ENCODE measurements at places on chromosomes 11 and 22. TPM values are rescaled to one million over a fixed set of nuclear protein-coding genes. Genes with fewer than 3 reads are reported as not detected.

UPB1 gene
- total RNA-seq = 0.05 TPM

- H3K27me3 ChIP-seq = no peaks in the 10 kb centered on the region
- H3K4me3 ChIP-seq = no peak overlapping the region
- no peaks in the 10 kb centered on the region for H3K36me3 ChIP-seq
- DNase-seq = no peak
Observed at GRCh38 chr11:18144243-18144642, 11.9 kb downstream of the MRGPRX3 start.

GRCh38 chr11:78893996-78894395 is 319.3 kb upstream of the NARS2 start:
- H3K27ac ChIP-seq = no peak overlapping the region
- H3K4me1 ChIP-seq = no peaks in the 10 kb centered on the region
- DNase-seq = no peak
- no peaks in the 10 kb centered on the region for H3K27me3 ChIP-seq
- H3K4me3 ChIP-seq = no peak overlapping the region
- H3K36me3 ChIP-seq = no peaks in the 10 kb centered on the region

- no peaks in the 10 kb centered on the region for H3K36me3 ChIP-seq
- no peak overlapping the region for H3K4me3 ChIP-seq
- H3K27me3 ChIP-seq = no peaks in the 10 kb centered on the region
- no peaks in the 10 kb centered on the region for H3K4me1 ChIP-seq
- DNase-seq = no peak
- no peak overlapping the region for H3K27ac ChIP-seq
Observed at GRCh38 chr11:58801302-58801701, 43.2 kb downstream of the GLYATL2 start.

DNA sequence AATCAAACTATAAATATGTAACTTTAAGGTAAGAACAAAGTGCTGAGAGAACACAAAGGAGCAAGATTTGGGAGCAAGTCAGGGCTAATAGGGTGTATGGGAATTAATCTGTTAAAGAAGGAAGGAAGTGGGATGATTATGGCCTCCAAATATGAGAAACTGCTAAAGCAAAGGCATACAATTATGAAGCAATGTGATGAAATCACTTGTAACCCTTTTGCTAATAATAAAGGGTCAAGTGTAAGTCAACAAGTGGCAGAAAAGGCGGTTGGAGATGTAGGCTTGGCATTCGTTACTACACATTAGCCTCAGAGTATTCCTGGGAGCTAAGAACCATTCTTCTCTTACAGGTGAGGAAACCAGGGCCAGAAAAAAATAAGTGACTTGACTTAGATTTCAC is 1002.3 kb upstream of the TENM4 start:
- no peaks in the 10 kb centered on the region for H3K36me3 ChIP-seq
- H3K27ac ChIP-seq = no peak overlapping the region
- DNase-seq = no peak
- H3K4me3 ChIP-seq = no peak overlapping the region

DNA sequence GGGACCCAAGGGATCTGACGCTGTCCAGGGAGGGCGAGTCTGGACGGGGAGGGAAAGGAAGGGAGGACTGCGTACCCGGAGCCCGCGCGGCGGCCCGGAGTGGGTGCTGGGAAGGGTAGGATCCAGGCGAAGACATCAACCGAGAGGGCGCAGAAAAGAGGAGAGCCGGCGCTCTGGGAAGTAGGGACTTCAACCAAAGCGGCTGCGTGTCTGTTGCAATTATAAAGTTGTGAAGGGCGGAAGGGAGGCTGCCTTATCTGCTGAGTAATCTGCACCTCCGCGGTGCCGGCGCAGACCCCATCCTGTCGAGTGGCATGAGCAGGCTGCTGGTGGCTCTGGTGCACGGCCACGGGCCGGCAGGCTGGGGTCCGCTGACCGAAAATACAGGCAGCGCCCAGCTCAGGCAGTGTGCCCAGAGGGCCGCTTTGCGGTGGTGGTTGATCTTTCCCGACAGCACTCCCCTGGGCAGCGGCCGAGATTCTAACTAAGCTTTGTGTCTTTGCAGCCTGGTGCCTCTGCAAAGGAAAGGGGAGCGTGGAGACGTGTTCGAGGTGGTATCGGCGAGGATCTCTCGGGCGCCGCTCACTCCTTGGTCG is 978 bp downstream of the C11orf87 start:
- peaks cover 9% of the 10 kb centered on the region for H3K27me3 ChIP-seq
- H3K4me3 ChIP-seq = no peak overlapping the region
- DNase-seq = no peak
- no peaks in the 10 kb centered on the region for H3K36me3 ChIP-seq

DNA sequence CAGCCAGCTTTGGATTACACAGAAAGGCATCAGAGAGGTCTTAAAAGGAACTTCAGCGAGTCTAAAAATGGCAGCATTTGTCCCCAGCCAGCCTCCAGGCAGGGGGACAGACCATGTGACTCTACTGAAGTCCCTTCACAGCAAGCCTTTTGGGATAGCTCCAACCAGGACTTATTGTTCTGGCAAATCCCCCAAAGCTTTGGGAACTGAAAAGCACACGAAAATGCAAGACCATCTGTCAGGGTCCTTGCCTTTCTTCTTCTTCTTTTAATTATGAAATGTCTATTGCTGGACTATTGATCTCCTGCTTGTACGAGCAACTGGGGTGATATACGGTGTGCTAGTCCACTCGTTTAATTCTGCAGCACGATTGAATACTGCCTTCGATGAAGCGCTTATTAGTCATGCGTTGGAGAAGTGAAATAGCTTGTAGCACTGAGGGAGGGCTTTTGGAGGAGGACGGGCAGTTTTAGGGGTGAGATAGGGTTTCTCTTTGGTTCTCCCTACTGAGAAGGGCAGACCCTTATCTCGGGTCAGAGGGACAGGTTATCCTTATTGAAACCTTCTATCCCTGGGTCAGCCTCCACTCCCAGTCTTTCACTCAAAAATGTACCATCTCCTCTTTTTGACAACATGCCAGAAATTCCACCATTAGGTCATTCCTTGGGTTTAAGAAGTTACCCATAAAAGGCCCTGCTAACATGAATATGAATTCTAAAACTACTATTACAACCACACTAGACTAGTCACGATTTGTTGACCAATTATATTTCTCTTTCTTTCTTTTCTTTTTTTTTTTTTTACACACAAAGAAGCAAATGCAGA is 416.4 kb downstream of the MIAT start:
- peaks cover 10% of the 10 kb centered on the region for H3K27me3 ChIP-seq
- H3K4me3 ChIP-seq = no peak overlapping the region
- no peak overlapping the region for H3K27ac ChIP-seq
- no peaks in the 10 kb centered on the region for H3K4me1 ChIP-seq
- DNase-seq = no peak
- H3K36me3 ChIP-seq = no peaks in the 10 kb centered on the region

CYB561A3 gene
- 51.6 TPM for total RNA-seq

GRCh38 chr11:68038226-68038717 is 553 bp upstream of the TCIRG1 start:
- peak overlapping the region; percentile 63 for H3K4me3 ChIP-seq
- no peaks in the 10 kb centered on the region for H3K27me3 ChIP-seq
- H3K27ac ChIP-seq = peak overlapping the region; percentile 80
- H3K36me3 ChIP-seq = peaks cover 14% of the 10 kb centered on the region

DNA sequence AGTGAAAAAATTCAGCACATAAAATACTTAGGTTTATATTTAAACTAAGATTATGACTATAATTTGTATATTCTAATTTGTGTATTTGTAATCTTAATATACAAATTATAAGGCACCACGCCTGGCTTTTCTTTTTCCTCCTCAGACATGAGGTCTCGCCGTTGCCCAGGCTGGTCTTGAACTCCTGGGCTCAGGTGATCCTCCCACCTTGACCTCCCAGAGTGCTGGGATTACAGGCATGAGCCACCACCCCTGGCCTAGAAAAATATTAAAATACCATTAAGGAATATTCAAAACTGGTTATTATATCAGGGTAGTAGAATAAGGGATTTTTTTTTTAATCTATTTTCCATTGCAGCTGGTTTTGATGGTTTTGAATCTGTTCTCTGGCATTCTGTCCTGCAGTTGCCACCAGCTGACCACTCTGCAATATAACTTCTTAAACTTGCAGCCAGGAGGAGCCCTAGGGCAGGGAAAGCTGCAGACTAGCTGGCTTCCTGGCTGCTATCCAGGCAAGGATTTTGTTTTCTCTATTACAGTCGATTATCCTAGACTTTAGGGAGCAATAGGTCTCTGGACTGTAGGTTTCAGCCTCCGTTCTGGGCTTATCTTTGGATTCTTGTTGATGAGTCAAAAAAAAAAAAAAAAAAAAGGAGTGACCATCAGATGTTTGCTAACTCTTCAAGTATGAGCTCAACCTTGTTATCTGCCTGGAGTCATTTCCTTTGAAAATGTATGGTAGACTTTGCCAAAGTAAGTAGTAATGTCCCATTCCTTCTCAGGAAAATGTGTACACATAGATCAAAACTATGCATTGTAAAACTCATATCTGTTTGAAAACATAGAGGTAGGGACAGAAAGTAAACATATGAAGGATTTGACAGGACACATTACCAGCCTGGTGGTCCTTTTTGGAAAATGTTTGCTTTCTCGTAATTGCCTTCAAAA is 13.2 kb downstream of the POLA2 start:
- H3K27ac ChIP-seq = peak overlapping the region; percentile 16
- H3K27me3 ChIP-seq = no peaks in the 10 kb centered on the region

DNA sequence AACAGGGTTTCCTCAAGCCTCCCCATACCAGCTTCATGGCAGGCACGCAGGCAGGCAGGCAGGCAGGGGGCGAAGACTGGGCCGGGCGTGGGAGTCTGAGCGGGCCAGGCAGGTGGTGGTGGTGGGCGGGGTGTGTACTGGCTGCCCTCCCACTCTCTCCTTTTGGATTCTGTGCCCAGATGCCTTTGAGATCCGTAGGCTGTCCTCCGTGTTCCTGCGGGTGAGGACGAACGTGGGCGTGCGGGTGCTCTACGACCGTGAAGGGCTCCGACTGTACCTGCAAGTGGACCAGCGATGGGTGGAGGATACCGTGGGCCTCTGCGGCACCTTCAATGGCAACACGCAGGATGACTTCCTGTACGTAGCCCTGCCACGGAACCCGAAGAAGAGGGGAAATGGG is 23.0 kb downstream of the OTOG start:
- no peaks in the 10 kb centered on the region for H3K27me3 ChIP-seq
- H3K4me1 ChIP-seq = no peaks in the 10 kb centered on the region
- DNase-seq = no peak
- H3K36me3 ChIP-seq = no peaks in the 10 kb centered on the region
- H3K4me3 ChIP-seq = no peak overlapping the region
- H3K27ac ChIP-seq = no peak overlapping the region

GRCh38 chr22:49640366-49641095 is 187.1 kb downstream of the BRD1 start:
- no peaks in the 10 kb centered on the region for H3K4me1 ChIP-seq
- H3K27me3 ChIP-seq = peaks cover 7% of the 10 kb centered on the region
- no peak for DNase-seq
- no peaks in the 10 kb centered on the region for H3K36me3 ChIP-seq

TSPAN32 gene
- not detected for total RNA-seq

DNA sequence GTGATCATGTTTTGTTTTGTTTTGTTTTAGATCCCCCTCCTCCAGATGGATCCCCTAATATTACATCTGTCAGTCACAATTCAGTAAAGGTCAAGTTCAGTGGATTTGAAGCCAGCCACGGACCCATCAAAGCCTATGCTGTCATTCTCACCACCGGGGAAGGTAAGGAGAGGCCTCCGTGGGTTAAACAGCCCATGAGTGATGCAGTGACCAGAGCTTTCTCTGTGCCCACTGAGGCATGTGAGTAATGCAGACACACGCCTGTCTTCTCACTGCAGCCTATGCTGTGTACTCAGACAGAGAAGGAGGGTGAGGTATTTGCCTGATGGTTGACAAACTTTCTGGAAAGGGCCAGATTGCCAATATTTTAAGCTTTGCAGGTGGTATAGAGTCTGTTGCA is 73.7 kb upstream of the OR4B1 start:
- no peak for DNase-seq
- H3K27ac ChIP-seq = no peak overlapping the region
- H3K4me3 ChIP-seq = no peak overlapping the region
- no peaks in the 10 kb centered on the region for H3K27me3 ChIP-seq
- H3K4me1 ChIP-seq = no peaks in the 10 kb centered on the region

DNA sequence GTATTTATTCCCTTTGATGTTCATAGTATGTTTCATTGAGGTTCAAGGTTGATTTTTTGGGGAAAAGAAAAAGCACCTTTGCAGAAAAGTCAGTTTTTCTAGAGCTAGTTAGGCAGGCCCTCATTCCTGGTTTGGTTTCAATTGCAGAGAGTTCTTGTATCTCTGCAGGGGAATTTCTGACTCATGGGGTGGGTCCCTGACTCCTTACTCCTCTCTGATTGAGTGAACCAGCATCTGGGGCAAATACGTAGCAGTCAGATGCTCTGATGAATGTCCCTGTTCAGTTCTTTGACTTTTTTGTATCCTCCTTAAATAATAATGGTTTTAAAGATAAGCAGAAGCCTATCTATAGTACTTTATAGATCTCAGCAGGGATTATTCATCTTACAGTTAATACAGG is 7.7 kb upstream of the NCR3LG1 start:
- no peak overlapping the region for H3K4me3 ChIP-seq
- no peaks in the 10 kb centered on the region for H3K4me1 ChIP-seq
- no peak overlapping the region for H3K27ac ChIP-seq
- no peaks in the 10 kb centered on the region for H3K27me3 ChIP-seq
- no peak for DNase-seq

DNA sequence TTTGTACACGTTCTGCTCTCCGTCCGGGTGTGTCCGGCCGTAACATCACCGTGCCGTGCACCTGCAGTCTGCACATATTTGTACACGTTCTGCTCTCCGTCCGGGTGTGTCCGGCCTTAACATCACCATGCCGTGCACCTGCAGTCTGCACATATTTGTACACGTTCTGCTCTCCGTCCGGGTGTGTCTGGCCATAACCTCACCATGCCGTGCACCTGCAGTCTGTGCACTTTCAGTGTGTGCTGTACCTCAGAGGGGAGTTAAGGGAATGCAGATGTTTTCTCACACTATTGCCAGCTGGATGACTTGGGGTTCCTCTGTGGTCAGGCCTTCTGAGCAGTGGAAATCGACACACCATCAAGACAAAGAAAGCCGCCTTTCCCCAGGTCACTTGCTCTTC is 4.2 kb downstream of the TTLL8 start:
- H3K27me3 ChIP-seq = peaks cover 3% of the 10 kb centered on the region
- no peak overlapping the region for H3K27ac ChIP-seq
- no peak for DNase-seq
- peaks cover 6% of the 10 kb centered on the region for H3K4me1 ChIP-seq
- no peaks in the 10 kb centered on the region for H3K36me3 ChIP-seq

- no peak for DNase-seq
- no peaks in the 10 kb centered on the region for H3K36me3 ChIP-seq
- H3K4me1 ChIP-seq = no peaks in the 10 kb centered on the region
- H3K4me3 ChIP-seq = no peak overlapping the region
Observed at GRCh38 chr22:44870021-44870420, 117.6 kb downstream of the ARHGAP8 start.

TSSK2 gene
- 8.0 TPM for total RNA-seq

DNA sequence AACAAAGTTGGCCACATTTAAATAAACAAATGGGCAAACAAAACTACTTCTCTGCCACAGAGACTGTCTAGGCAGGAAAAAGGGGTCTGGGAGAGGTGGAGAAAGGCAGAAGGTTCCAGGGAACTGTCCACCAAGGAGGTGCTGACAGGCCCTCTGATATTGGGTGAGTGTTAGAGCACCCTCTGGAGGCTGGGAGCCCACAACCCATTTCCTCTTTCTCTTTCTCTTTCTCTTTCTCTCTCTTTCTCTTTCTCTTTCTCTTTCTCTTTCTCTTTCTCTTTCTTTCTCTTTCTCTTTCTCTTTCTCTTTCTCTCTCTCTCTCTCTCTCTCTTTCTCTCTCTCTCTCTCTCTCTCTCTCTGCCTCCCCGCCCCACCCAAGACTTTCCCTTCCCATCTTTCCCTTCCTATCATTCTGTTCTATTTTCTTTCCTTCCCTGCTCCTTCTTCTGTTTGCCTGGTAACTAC is 912.8 kb downstream of the DLG2 start:
- DNase-seq = peak; percentile 40
- no peaks in the 10 kb centered on the region for H3K36me3 ChIP-seq

Measured in prostate gland (tissue), 2 donors.